ENCODE measurements at places on chromosomes 16 and 17. TPM values are rescaled to one million over a fixed set of nuclear protein-coding genes. Genes with fewer than 3 reads are reported as not detected.

The TPSD1 gene
- total RNA-seq: not detected

DNA sequence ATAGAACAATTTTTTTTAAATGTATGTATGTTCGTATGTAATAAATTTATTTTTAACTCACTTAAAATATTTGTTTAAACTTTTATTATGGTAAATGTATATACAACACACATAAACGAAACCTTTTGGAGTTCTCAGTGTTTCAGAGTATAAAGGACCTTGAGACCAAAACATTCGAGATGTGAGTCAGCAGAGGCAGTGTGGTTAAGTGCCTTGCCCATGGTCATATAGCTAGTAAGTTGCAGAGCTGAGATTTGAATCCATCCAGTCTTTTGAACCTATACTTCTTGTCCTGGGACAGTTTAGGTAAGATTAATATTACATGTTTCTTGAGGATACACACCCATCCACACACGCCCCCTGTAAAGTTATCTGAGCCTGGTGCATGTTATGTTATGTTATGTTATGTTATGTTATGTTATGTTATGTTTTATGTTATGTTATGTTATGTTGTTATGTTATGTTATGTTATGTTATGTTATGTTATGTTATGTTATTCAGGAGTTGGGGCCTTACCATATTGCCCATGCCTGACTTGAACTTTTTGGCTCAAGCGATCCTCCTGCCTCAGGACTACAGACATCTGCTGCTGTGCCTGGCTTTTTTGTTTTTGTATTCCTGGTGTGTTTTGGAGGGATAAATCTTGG lies 41.8 kb downstream of the TNRC6A start:
- H3K4me3 ChIP-seq: no peak overlapping the region
- H3K36me3 ChIP-seq: no peaks in the 10 kb centered on the region
- DNase-seq: no peak
- H3K4me1 ChIP-seq: peaks cover 21% of the 10 kb centered on the region
- no peak overlapping the region for H3K27ac ChIP-seq

GRCh38 chr16:70578035-70578434 lies 54.4 kb downstream of the SF3B3 start:
- peaks cover 6% of the 10 kb centered on the region for H3K27me3 ChIP-seq
- no peak overlapping the region for H3K4me3 ChIP-seq
- no peak overlapping the region for H3K27ac ChIP-seq
- no peaks in the 10 kb centered on the region for H3K4me1 ChIP-seq
- H3K36me3 ChIP-seq: no peaks in the 10 kb centered on the region

DNA sequence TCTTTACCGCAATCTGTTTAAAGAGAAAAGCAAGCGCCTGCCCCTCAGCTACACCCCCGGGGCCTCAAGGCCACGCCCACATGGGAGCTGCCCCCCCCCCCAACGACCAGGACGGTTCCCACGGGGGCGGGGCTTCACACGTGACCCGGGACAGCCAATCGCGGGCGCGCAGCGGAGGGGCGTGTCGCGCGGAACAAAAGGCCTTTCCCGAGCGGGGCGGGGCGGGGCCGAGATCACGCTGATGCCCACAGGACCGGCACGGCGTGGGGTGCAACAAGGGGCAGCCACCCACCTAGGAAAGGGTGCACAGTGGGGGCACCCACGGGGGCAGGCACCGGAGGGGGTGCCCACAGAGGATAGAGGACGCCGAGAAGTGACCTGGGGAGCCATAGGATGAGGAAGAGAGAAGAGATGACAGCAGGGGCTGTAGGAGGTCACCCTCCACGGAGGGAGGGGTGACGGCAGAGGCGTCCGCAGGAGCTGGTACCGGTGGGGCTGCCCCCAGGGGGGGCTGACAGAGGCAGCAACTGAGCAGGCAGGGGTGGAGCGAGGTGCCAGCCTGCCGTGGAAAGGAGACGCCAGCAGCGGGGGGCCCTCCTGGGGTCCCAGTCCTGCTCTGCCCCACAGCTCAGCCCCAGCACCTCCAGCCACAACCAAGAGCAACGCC lies 6.2 kb downstream of the UNKL start:
- DNase-seq: peak; percentile 97
- no peaks in the 10 kb centered on the region for H3K36me3 ChIP-seq
- H3K27me3 ChIP-seq: peaks cover 5% of the 10 kb centered on the region

- peaks cover 5% of the 10 kb centered on the region for H3K27me3 ChIP-seq
- peaks cover 21% of the 10 kb centered on the region for H3K36me3 ChIP-seq
- H3K4me3 ChIP-seq: no peak overlapping the region
- no peak overlapping the region for H3K27ac ChIP-seq
- DNase-seq: no peak
Observed at GRCh38 chr17:77211681-77212080, 70.9 kb downstream of the SEC14L1 start.

DNA sequence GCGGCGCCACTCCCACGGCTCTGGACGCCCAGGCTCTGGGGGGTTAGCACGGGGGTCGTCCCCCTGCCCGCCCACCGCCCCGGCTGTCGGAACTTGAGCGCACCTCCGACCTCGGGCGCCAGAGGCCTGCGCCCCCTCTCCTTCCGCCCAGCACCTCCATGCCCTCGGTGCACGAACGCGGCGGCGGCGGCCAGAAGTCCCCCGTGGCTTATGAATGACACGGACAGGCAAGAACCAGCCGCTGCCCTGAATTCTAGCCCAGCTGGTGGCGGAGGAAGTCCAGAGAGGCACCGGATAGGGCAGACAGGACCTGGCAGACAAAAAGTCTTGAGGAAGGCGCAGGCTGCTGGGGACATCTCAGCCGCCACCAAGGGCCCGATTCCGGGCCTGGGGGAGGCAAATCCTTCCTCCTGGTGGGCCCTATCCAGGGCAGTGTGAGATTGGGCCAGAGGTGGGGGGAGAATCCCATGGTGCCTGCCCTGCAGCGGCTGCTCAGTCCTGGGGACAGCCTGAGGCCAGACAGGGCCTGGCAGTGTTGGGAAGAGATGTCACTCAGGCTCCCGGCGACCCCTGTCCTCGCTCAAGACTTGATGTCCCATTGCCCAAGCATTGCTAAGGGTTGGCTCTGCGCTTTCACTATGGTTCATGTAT lies 897 bp upstream of the CYGB start:
- H3K27me3 ChIP-seq: peaks cover 16% of the 10 kb centered on the region
- H3K27ac ChIP-seq: no peak overlapping the region
- H3K4me3 ChIP-seq: peak overlapping the region; percentile 84
- no peak for DNase-seq
- peaks cover 42% of the 10 kb centered on the region for H3K4me1 ChIP-seq

DNA sequence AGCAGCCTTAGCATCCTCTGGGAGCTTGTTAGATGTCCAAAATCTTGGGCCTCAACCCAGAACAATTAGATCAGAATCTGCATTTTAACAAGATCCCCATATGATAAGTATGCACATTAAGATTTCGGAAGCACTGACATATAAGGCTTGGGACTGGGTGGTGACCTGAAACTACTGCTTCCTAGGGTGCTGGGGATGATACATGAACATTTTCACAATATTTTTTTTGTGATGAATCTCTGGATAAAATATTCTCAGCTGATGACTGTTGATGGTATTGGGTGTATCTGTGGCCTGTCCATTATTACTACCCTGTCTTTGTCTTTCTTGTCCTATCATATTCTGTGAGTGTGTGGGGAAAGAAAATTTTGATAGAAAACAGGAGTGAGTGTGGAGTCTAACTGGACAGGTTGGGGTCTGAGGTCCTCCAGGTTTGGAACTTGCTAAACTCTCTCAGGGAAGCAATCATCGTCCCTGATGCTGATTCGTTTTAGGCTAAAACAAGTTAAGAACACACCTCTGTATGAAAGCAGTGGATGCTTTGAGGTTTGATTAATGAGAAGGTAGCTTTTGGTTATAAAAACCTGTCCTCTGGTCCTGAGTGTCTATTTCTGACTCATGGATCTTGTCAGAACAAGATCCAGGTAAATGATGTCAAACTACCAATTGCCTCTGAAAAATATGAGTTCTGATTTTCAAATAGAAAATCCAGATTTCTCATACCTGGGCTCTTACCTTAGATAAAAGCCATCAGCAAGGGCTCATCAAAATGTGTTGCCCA lies 23.2 kb downstream of the KRT23 start:
- no peak overlapping the region for H3K27ac ChIP-seq
- H3K27me3 ChIP-seq: no peaks in the 10 kb centered on the region
- H3K4me3 ChIP-seq: no peak overlapping the region
- DNase-seq: no peak
- H3K4me1 ChIP-seq: no peaks in the 10 kb centered on the region

The TUFM gene
- total RNA-seq: 143 TPM

- H3K36me3 ChIP-seq: peaks cover 7% of the 10 kb centered on the region
- H3K27ac ChIP-seq: no peak overlapping the region
- H3K4me3 ChIP-seq: no peak overlapping the region
- DNase-seq: no peak
Observed at GRCh38 chr17:8806926-8807550, 7.9 kb upstream of the MFSD6L start.

DNA sequence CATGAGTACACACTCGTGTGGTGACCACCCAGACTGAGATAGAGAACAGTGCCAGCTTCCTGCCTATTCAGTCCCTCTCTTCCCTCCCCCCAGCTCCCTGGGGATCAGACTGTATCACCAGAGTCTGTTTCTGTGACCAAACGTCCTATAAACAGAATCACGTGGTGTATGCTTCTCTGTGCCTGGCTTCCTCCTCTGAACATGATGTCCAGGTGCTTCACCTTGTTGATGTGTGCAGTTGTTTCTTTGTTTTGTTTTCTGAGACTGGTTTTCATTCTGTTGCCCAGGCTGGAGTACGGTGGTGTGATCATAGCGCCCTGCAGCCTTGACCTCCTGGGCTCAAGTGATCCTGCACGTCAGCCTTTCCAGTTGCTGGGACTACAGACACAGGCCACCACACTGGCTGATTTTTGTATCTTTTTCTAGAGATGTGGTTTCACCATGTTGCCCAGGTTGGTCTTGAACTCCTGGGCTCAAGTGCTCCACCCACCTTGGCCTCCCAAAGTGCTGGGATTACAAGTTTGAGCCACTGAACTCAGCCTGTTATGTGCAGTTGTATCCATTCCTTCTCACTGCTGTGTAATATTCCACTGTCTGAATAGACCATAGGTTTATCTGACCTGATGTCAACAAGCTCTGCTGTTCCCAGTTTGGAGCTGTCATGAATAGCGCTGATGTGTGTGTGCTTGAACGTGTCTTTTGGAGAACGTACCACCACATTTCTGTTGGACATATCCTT lies 28.9 kb upstream of the PRM1 start:
- H3K27me3 ChIP-seq: peaks cover 3% of the 10 kb centered on the region
- no peaks in the 10 kb centered on the region for H3K36me3 ChIP-seq
- H3K4me3 ChIP-seq: no peak overlapping the region
- no peak overlapping the region for H3K27ac ChIP-seq
- DNase-seq: no peak

GRCh38 chr17:58960068-58960467 lies 146.6 kb downstream of the TRIM37 start:
- peaks cover 5% of the 10 kb centered on the region for H3K36me3 ChIP-seq
- H3K4me1 ChIP-seq: no peaks in the 10 kb centered on the region
- H3K27me3 ChIP-seq: no peaks in the 10 kb centered on the region
- H3K27ac ChIP-seq: no peak overlapping the region

DNA sequence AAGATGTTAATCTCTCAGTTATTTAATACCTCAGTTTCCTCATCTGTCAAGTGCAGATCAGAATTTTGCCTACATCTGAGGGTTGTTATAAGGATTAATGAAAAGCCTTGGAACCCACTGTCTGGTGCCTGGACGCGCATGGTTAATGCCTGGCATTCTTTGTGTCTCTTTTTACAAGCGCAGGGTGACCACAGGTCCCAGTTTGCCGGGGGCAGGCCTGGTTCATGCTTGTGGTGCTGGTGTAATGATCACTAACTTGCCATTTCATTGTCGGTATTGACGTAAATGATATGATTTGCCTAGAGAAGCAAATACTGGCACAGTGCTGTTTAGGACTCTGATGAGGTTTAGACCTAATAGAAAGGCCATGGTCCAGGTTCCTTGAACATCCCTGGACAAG lies 23.1 kb downstream of the MRC2 start:
- peaks cover 7% of the 10 kb centered on the region for H3K27me3 ChIP-seq
- H3K4me3 ChIP-seq: no peak overlapping the region
- peaks cover 24% of the 10 kb centered on the region for H3K4me1 ChIP-seq
- H3K27ac ChIP-seq: peak overlapping the region; percentile 22

All from glutamatergic neuron (in vitro differentiated cells).